ENCODE measurements at places on chromosomes 12 and 14. TPM values are rescaled to one million over a fixed set of nuclear protein-coding genes. Genes with fewer than 3 reads are reported as not detected.

INSM2 gene
- 1.5 TPM for total RNA-seq

CD163 gene
- total RNA-seq, result 32.8 TPM

TOGARAM1 gene
- total RNA-seq, result 46.8 TPM

DNA sequence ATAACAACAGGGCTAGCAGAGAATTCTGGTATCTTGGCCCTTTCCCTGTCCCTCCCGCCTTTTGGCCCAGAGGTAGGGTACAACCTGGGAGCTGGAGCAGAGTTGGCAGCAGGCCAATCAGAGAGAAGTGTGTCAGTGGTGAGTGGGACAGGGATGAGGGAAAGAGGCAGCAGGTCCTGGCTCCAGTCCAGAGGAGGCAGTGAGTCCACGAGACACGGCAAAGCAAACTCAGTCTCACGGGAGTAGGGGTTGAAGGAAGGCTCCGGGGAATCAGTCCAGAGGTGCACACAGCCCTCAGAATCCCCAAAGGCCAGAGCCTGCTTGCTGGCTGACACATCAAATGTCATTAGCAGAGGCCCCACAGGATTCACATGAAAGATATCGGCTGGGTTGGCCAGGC, 7.3 kb downstream of the PAN2 start:
- no peak for DNase-seq

- DNase-seq, result no peak
Observed at GRCh38 chr12:105113094-105113493, 5.6 kb downstream of the WASHC4 start.

DNA sequence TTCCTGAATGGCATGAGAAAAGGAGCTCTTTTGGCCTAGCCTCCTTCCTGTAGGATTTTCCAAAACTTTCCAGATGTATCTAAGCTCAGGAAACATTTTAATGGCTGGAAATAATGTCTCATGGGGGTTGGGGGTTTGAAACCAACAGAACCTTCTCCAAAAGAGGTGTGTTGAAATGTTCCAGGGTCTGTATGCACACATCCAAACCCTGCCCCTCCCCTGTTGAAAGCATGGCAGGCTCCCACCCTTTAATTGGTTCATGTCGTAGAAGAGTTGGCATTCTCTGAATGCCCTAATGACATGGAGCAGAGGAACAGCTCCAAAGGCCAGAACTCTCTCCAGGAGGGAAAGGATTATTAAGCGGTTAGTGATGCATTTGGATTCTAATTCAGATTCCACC, 353.2 kb downstream of the ZFP36L1 start:
- no peak for DNase-seq
